ENCODE measurements at places on chromosomes 12 and 14.

DNA sequence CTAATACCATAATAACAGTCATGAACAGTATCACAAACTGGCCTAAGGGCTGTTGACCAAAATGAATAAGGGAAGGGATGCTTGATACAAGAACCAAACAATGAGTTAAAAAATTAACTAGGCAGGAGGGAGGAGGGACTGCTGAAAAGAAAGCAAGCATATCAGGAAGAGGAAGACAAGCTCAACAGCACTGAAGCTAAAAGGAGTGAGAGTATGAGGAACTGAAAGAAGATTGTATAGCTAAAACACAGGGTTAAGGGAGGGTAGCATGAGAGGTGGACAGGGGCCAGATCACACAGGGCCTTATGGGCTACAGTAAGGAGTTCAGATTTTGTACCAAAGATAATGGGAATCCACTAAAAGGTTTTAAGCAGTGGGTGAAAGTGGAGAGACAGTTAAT, 34.1 kb downstream of the ITGA7 start:
- DNase-seq, result no peak

- no peak for DNase-seq
Measured at GRCh38 chr12:96478011-96478410, 11.4 kb upstream of the CFAP54 start.

DNA sequence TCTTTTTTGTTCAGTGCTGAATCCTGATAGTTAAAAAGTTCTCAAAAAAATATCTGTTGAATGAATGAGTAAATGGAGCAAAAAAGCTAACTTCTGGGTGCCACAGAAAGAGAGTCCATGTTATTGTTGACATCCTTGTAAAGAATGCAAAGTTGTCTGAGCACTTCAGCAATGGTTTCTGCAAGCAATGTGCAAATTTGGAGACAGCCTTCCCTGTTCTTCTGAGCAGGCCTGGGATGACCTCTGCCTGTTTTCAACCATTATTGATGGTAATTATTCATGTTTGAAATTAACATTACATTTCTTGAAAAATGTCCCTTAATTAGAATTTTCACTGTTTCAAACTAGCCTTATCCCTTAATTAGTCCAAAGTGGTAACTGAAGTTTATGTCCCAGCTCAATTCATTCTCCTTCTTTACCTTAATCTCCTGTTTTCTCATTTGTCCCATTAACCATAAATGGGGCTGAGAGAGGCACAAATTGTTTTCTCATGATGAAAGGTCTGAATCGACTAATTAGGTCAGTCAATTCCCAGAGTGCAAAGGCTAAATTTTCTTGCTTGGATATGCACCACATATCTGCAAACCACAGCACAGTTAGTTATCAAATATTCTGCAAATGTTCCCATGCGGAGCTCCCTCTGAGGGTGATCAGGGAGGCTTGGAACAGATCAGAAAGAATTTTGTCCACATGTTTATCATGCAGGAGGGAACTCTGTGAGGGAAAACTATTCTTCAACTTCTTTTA, 139.4 kb upstream of the KRR1 start:
- DNase-seq, result no peak

- DNase-seq, result no peak
Measured at GRCh38 chr12:112294793-112295192, 87.4 kb downstream of the HECTD4 start.

DNA sequence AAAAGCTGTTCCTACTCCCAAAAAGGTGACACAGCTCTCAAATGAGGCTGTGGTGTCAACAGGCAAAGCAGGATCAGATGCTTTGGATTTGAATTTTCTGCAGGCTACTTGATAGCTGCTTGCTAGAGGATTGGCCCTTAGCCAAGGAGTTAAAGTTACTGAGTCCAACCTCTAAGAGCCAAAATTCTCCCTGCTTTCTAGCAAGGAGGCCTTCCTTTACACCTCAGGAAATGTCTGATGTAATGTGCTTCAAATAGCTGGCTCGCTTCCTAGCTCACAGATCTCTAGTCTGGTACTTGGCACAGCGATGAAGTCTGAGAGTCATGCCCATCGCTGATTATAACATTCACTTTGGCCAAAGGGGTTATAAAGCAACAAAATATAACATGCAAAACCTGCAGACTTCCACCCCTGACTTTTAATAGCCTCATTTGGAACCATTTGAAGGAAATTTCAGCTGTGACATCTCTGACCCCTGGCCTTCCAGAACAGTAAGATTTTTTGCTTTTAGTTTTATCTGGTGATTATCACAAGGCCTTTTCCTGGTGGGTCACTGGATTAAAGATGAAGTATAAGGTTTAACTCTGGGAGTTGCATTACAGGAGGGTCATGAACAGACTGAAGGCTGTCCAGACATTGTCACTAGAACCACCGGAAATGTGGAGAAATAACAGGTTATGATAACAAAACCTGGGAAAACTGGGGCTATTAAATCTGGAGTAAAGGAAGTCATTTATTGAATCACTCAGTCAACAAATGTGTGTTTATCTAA, 189.7 kb downstream of the EPS8 start:
- no peak for DNase-seq

DNA sequence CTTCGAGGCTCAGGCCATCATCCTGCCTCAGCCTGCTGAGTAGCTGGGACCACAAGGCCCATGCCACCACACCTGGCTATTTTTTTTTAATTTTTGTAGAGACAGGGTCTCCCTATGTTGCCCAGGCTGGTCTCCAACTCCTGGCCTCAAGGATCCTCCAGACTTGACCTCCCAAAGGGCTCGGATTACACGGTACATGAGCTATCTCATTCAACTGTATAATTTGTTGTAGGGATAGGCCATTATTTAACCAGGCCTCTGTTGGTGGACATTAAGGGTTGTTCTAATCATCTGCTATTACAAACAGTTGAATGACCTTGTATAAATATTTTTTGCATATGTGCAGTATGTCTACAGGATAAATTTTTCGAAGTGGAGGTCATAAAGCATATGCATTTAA, 9.0 kb downstream of the KIF5A start:
- DNase-seq, result no peak

GRCh38 chr14:37048666-37049071, 123.7 kb downstream of the SLC25A21 start:
- no peak for DNase-seq

GRCh38 chr12:132662901-132663755, 24.0 kb downstream of the POLE start:
- no peak for DNase-seq

DNA sequence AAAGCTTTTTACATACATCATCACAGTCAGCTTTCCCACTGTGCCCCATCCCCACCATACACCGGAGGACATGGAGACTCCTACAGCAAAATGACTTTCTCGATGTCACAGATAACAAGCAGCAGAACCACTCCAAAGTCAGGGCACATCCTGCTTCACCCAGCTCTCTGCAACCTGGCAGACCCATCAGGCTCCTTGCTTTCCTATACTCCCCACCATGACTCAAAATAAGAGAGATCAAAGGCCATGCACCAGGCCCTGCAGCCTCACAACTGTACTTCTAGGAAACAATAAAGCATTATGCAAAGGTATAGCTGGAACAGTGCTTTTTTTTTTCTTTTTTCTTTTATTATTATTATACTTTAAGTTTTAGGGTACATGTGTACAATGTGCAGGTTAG, 187.4 kb downstream of the DPF3 start:
- DNase-seq, result no peak

- no peak for DNase-seq
Measured at GRCh38 chr12:113818283-113818682, 147.8 kb downstream of the RBM19 start.

DNA sequence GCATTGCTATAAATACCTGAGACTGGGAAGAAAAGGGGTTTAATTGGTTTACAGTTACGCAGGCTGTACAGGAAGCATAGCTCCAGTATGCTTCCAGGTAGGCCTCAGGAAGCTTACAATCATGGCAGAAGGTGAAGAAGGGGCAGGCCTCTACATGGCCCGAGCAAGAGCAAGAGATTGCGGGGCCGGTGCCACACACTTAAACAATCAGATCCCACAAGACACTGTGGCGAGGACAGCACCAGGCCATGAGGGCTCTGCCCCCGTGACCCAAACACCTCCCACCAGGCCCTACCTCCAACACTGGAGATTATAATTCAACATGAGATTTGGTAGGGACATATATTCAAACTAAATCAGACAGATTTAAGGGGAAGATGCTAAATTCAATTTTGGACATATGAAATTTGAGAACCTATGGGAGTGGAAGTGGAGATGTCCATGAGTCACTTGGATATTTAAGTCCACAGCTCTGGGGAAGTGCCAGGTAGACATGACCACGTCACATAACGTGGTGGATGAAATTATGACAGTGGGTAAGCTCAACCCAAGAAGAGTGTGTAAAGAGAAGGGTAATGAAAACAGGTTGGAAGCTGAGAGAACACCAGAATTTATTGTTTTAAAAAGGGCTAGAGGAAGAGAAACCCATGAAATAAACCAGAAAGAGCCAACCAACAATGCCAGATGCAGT, 1.5 kb upstream of the LTA4H start:
- no peak for DNase-seq

DNA sequence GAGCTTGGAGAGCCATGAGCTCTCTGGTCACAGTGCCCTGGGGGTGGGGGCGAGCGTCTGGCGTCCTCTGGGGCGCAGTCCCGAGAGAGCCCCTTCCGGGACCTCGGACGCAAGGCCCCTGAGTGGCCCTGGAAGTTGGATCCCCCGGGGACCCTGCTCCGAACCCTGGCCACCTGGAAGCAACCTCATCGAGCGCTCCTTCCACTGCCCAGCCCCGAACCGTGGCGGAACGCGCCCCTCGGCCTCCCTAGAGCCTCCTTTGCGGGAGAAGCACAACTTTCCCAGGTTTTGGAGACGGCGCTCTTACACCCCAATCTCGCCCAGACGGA, 1.2 kb downstream of the NOS1 start:
- no peak for DNase-seq

DNA sequence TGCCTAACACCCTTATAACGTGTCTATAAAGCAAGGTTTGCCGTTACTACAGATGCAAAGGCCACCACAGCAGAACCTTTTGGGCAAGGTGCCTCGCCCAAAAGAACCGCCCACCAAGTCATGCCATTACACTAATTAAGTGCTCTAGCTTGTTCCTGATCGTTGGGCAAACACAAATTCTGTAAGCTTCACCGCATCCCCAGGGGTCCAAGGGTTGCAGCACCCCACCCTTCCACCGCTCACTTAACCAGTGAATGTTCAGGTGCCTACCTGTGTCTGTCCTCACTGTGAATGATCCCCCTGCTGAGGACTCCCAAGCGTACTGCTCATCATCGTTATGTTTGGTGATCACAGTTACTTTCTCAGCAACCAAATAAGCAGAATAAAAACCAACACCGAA, 1.4 kb downstream of the HSP90AA1 start:
- no peak for DNase-seq

DNA sequence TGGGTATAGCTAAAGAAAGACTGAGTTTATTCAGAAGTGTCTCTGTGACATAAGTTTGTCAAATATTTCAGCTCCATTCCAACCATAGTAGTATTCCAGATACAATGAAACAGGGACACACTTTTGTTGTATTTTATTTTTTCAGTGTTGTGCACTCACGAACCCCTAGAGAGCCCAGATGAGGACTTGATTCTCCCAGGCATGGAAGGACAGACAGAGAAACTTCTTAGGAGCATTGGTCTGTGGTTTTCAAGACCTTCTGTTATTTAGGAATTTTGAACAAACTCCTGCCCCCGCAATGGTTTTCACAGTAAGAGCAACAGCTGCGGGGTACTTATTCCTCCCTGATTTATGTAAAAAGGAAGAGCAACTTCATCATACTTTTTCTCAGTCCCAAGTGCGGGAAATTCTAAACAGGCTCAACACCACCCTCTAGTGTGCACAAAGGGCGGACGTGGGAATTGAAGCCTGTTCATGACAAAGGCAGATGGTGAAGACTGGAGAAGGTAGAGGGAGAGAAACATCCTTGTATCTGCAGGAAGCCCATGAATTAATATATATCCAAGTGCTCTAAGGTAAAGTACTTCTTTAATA, 147.6 kb downstream of the PAH start:
- peak; percentile 17 for DNase-seq

- DNase-seq, result no peak
Measured at GRCh38 chr14:41586237-41586636, 20.4 kb upstream of the LRFN5 start.

GRCh38 chr12:53977596-53978445, 3.1 kb upstream of the HOTAIR start:
- no peak for DNase-seq

DNA sequence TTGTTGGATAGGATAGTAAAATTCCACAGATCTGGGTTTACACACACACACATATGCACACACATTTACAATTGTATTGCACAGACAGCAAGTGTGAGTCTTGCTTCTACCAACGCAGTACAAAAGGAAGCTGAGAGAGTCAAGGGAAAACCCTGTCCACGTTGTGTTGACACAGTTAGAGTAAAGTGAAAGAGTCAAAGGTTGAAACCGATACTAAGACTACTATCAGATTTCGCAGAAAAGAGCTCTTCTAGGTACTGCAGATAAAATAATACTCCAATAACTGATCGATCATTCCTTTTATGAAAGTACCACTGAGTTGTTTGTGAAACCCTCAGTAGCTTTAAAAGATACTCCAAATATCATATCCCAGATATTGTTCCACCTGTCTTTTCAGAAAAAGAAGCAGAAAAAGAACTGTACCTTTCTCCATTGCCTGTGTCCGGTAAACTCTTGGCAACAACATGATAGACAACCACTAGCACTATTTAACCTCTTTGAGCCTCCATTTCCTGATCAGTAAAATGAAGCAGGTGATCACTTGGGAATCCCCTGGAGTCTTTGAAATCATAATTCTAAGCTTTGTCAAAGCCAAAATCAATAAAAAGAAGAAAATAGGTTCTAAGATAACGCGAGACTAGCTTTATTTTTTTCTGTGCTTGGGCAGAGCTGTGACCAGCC, 224.6 kb upstream of the FOXN3 start:
- DNase-seq, result no peak

DNA sequence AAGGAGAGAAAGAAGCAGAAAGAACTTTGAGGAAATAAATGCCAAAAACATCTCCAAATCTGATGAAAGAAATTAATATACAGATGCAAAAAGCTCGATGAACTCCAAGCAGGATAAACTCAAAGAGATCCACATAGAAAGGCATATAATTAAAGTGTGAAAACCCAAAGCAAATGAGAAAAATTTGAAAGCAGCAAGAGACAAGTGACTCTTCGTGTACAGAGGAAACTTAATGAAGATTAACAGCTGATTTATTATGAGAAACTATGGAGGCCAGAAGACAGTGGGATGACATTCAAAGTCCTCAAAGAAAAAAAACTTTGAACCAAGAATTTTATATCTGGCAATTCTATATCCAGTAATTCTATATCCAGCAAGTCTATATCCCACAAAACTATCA, 163.0 kb upstream of the TMCC3 start:
- no peak for DNase-seq

GRCh38 chr12:66323017-66323416, 20.7 kb downstream of the HELB start:
- no peak for DNase-seq

- no peak for DNase-seq
Measured at GRCh38 chr12:6567112-6567670, 900 bp downstream of the NOP2 start.

DNA sequence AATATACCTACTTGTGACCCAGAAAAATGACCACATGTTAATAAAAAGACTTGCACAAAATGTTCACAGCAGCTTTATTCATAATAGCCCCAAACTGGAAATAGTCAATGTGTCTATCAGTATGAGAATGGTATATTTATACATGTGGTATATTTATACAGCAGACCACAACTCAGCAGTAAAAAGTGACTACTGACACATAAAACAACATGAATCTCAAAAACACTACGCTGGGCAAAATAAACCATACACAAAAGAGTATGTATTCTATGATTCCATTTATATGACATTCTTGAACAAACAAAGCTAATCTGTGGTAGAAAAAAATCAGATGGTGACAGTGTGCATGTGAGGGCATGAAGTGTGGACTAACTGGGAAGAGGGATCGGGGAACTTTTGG, 35.1 kb downstream of the ARF6 start:
- no peak for DNase-seq

GRCh38 chr12:100706033-100706432, 88.5 kb upstream of the ANO4 start:
- DNase-seq, result peak; percentile 13
